Stomach (tissue), 19 donors: ENCODE measurements at places on chromosomes 6 and 20. TPM values are rescaled to one million over a fixed set of nuclear protein-coding genes. Genes with fewer than 3 reads are reported as not detected.
A peak's percentile ranks its signal among the peaks of the same experiment; 100 is the strongest.

The SPAG4 gene
- 2.9 TPM for polyA plus RNA-seq

The PRICKLE4 gene
- polyA plus RNA-seq, result 4.8 TPM

The DOK5 gene
- 0.58 TPM for polyA plus RNA-seq

GRCh38 chr6:169337886-169338445 is 84.3 kb upstream of the THBS2 start:
- no peaks in the 10 kb centered on the region for H3K36me3 ChIP-seq
- H3K27me3 ChIP-seq, result no peaks in the 10 kb centered on the region
- no peak overlapping the region for H3K4me3 ChIP-seq
- H3K4me1 ChIP-seq, result no peaks in the 10 kb centered on the region

GRCh38 chr20:59165891-59166709 is 2.5 kb downstream of the ZNF831 start:
- peak overlapping the region; percentile 65 for H3K27ac ChIP-seq
- no peaks in the 10 kb centered on the region for H3K4me1 ChIP-seq
- no peaks in the 10 kb centered on the region for H3K36me3 ChIP-seq
- no peaks in the 10 kb centered on the region for H3K27me3 ChIP-seq
- no peak for DNase-seq
- no peak overlapping the region for H3K4me3 ChIP-seq

- DNase-seq, result no peak
- peaks cover 39% of the 10 kb centered on the region for H3K4me1 ChIP-seq
- H3K27me3 ChIP-seq, result peaks cover 14% of the 10 kb centered on the region
- H3K36me3 ChIP-seq, result peaks cover 17% of the 10 kb centered on the region
These were observed 1.9 kb upstream of the SLC35D3 start for GRCh38 chr6:136920216-136920615.

DNA sequence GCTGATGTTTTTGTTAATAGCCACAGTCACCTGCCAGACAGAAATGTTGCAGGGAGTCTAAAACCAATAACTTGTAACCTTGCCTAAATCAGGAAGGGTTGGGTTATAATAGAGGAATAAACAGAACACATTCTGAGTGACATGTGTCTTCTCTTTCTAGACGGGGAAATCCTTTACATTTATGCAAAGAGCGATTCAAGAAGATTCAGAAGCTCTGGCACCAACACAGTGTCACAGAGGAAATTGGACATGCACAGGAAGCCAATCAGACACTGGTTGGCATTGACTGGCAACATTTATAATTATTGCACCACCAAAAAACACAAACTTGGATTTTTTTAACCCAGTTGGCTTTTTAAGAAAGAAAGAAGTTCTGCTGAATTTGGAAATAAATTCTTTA is 31.5 kb downstream of the PRPH2 start:
- H3K4me1 ChIP-seq, result no peaks in the 10 kb centered on the region
- H3K36me3 ChIP-seq, result peaks cover 84% of the 10 kb centered on the region
- H3K4me3 ChIP-seq, result no peak overlapping the region

GRCh38 chr6:145668844-145669243 is 66.5 kb downstream of the EPM2A start:
- H3K27ac ChIP-seq, result no peak overlapping the region
- no peaks in the 10 kb centered on the region for H3K4me1 ChIP-seq
- H3K4me3 ChIP-seq, result no peak overlapping the region
- no peak for DNase-seq
- H3K27me3 ChIP-seq, result no peaks in the 10 kb centered on the region

DNA sequence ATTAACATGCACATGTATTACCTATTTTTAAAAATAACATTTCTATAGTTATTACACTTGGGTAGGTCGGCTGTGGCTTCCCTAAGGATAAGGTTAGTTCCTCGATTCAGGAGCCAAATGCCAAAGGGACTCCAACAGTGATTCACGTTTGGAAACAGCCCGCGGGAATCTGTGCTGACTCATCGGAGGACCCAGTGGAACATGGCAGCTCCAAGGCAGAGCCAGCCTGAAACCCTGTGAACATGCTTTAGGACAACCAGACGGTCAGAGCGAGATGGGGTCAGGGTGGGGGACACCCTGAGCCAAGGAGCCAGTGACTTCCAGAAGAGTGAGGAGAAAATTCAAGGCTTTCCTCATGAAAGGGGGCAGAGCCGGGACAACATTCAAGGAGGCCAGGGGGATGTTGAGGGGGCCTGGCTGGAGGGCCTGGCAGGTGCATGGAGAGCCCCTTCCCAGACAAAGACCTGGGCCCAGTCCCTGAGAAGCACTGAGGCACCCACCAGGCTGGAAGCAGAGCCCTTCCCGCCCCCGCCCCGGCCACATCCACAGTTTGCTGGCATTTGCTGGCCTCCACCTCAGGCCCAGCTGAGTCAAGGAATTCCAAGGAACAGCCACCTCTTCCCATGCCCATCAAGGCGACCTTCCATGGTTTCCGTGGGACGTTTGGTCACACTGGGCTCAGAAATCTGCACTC is 133.2 kb downstream of the SNX5 start:
- H3K27me3 ChIP-seq, result no peaks in the 10 kb centered on the region
- no peak for DNase-seq

GRCh38 chr6:134351615-134352474 is 33.9 kb upstream of the SGK1 start:
- no peak overlapping the region for H3K4me3 ChIP-seq
- no peaks in the 10 kb centered on the region for H3K36me3 ChIP-seq
- no peaks in the 10 kb centered on the region for H3K27me3 ChIP-seq

GRCh38 chr6:79872303-79872702 is 75.0 kb downstream of the ELOVL4 start:
- peaks cover 21% of the 10 kb centered on the region for H3K4me1 ChIP-seq
- no peak for DNase-seq
- no peaks in the 10 kb centered on the region for H3K36me3 ChIP-seq
- H3K4me3 ChIP-seq, result no peak overlapping the region
- no peaks in the 10 kb centered on the region for H3K27me3 ChIP-seq

DNA sequence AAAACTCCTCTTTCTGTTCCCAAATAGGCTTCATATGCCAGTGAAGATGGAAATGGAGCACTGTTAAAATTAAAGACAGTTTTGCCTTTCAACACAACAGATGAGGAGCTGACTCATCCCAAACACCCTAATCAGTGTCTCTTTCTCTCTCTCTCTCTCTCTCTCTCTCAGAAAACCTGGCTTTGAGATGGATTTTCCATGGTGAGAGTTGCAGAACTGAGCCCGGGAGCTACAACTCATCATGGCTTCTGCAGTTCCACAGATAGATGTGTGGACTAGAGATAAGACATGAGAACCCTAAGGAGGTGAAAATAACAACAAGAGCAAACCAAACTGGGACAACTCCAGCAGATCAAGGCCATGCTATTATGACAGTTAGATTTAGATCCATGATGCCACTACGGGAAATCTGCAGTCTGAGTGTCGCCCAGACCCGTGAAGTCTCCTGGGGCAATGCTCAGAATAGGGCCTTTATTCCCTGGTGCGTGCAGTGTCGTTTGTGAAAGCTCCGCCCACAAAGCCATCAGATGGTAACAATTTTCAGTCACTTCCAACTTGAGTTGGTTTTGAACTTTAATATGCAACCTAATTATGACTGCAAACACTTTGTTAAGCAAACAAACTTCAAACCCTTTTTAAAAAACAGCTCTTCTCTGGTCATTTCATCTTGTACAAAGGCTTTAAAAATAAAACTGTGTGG is 338.2 kb upstream of the PREP start:
- H3K27me3 ChIP-seq, result no peaks in the 10 kb centered on the region
- H3K4me1 ChIP-seq, result no peaks in the 10 kb centered on the region
- H3K4me3 ChIP-seq, result no peak overlapping the region
- H3K36me3 ChIP-seq, result no peaks in the 10 kb centered on the region

DNA sequence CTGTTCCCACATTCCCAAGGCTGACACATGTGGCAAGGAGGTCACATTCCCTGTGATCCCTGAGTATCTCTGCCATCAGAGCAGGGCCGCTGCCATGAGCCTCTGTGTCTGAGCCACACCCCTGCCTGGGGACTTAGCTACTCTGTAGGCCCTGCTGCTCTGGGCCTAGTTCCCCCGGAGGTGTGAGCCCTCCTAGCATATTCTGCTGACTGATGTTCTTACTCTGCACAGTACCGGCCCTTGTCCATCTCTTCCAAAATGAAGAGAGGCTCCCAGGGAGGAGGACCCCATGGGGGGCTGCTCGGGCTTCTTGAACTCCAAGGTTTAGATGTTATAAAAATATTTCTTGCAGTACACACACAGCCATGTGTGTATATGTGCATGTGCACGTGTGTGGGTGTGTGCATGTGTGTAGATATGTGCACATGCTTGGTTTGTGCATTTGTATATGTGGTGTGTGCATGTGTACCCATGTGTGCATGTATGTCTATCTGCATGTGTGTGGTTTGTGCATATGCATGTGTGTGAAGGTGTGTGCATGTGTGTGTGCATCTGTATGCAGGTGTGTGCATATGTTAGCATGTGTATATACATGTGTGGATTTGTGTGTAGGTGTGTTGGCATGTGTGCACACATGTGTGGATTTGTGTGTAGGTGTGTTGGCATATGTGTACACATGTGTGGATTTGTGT is 101.2 kb downstream of the ERMARD start:
- peak overlapping the region; percentile 28 for H3K27ac ChIP-seq
- no peaks in the 10 kb centered on the region for H3K4me1 ChIP-seq
- peak; percentile 20 for DNase-seq
- H3K27me3 ChIP-seq, result no peaks in the 10 kb centered on the region
- H3K4me3 ChIP-seq, result no peak overlapping the region

GRCh38 chr6:108644252-108644651 is 83.5 kb downstream of the FOXO3 start:
- no peak overlapping the region for H3K4me3 ChIP-seq
- peaks cover 85% of the 10 kb centered on the region for H3K4me1 ChIP-seq

DNA sequence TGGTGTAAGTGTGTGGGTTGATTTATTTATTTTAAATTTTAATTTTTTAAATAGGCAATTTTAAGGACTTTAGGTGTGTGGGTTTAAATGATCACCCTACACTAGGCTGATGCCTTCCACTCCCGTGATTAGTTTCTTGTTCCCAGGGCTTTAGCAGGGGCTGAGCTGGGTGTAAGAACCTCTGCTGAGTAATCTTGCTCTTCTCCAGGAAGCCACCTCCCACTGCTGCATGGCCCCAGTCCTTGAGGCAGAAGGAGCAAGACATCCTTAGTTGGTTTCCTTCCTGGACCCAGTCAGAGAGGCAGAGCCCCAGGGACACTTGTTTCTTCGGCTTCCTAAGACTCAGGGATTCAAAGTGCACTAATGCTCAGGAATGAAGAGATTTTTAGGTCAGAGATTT is 19.8 kb upstream of the CDC5L start:
- no peaks in the 10 kb centered on the region for H3K27me3 ChIP-seq
- no peak overlapping the region for H3K27ac ChIP-seq
- no peaks in the 10 kb centered on the region for H3K36me3 ChIP-seq

DNA sequence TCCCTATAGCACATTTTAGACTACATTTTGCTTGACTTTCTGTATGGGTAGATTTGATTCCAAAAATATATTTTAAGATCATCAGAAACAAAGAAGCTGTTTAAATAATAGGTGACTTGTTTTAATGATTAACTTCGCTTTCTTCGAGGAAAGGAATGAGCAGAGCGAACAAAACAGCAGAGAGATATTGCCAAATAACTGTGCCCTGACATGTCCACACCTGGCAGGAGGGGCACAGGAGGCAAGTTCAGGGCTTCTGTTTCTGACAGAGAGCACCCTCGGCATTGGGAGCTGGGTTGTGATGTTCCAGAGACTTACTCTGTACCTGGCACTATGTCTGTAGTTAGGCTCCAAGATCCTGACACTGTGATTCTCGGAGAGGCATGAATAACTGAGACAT is 155.7 kb upstream of the SASH1 start:
- peak overlapping the region; percentile 39 for H3K27ac ChIP-seq
- H3K4me1 ChIP-seq, result peaks cover 28% of the 10 kb centered on the region
- no peaks in the 10 kb centered on the region for H3K27me3 ChIP-seq
- no peak for DNase-seq
- no peak overlapping the region for H3K4me3 ChIP-seq

DNA sequence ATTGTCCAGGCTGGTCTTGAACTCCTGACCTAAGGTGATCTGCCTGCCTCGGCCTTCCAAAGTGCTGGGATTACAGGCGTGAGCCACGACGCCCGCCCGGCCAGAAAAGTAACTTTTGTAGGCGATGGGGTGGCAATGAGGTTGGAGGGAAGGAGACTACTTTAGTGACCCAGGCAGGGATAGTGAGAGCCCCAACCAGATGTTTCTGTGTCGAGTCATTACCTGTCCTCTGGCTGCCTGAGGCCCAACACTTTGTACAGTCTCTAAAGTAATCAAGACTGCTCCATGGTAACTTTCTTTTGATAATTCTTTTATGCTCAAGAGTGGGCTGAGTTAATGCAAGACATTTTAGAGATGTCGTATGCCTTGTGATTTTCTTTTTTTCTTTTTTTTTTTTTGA is 6.8 kb downstream of the SASH1 start:
- H3K4me1 ChIP-seq, result no peaks in the 10 kb centered on the region
- H3K27me3 ChIP-seq, result no peaks in the 10 kb centered on the region
- no peak for DNase-seq
- H3K27ac ChIP-seq, result no peak overlapping the region

- no peaks in the 10 kb centered on the region for H3K27me3 ChIP-seq
- no peak for DNase-seq
- H3K4me3 ChIP-seq, result peak overlapping the region; percentile 16
- H3K4me1 ChIP-seq, result peaks cover 25% of the 10 kb centered on the region
These were observed 41.0 kb downstream of the PLEKHG1 start for GRCh38 chr6:150640556-150641209.

- no peaks in the 10 kb centered on the region for H3K36me3 ChIP-seq
- H3K4me3 ChIP-seq, result no peak overlapping the region
- H3K27ac ChIP-seq, result no peak overlapping the region
- H3K4me1 ChIP-seq, result peaks cover 78% of the 10 kb centered on the region
- no peaks in the 10 kb centered on the region for H3K27me3 ChIP-seq
These were observed 4.8 kb upstream of the ATXN1 start for GRCh38 chr6:16766043-16766536.

GRCh38 chr6:128516514-128516898 is 3.9 kb downstream of the PTPRK start:
- H3K27ac ChIP-seq, result peak overlapping the region; percentile 64
- peaks cover 9% of the 10 kb centered on the region for H3K27me3 ChIP-seq
- peaks cover 17% of the 10 kb centered on the region for H3K4me1 ChIP-seq
- no peaks in the 10 kb centered on the region for H3K36me3 ChIP-seq

DNA sequence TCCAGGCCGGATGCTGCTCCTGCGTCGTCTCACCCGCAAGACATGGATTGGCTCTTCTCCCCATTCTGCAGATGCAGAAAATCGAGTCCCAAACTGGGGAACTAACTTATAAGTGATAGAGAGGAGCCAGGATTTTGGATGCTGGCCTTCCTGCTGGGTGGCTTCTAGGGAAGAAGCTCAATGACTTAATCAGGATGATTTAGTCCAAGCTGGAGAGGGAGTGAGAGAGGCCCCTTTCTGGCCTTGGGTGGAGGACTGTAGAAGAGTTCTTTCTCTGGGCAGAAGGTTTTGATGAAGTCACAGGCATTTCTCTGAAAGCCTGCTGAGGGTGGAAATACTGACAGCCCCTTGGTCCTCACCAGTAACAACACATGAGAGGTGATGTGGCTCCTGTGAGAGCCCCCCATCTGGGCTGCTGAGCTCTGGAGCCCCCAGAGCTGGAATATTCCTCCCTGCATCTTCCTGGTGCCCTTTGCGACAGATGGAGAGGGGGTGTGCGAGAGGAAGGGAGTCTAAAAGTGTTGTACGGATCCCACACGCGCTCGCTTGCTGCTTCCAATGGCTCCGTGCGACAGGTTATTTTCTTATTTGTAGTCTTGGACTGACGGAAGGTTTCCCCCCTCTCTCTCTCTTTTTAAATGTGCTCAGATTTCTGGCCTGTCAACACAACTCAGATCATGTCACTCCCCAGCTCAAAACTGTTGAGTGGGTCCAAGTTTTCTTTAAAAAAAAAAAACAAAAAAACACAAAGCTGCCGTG is 3.5 kb downstream of the SIRPA start:
- no peak for DNase-seq
- H3K36me3 ChIP-seq, result no peaks in the 10 kb centered on the region
- H3K4me3 ChIP-seq, result no peak overlapping the region
- H3K27ac ChIP-seq, result peak overlapping the region; percentile 96
- H3K4me1 ChIP-seq, result peaks cover 11% of the 10 kb centered on the region
